Stimulated activated CD4-positive, alpha-beta T cell treated with anti-CD3 and anti-CD28 coated beads, Interleukin-2, amount 100 ng/mL, for 24 hours (primary cell): ENCODE measurements at places on chromosomes 3 and 15.

DNA sequence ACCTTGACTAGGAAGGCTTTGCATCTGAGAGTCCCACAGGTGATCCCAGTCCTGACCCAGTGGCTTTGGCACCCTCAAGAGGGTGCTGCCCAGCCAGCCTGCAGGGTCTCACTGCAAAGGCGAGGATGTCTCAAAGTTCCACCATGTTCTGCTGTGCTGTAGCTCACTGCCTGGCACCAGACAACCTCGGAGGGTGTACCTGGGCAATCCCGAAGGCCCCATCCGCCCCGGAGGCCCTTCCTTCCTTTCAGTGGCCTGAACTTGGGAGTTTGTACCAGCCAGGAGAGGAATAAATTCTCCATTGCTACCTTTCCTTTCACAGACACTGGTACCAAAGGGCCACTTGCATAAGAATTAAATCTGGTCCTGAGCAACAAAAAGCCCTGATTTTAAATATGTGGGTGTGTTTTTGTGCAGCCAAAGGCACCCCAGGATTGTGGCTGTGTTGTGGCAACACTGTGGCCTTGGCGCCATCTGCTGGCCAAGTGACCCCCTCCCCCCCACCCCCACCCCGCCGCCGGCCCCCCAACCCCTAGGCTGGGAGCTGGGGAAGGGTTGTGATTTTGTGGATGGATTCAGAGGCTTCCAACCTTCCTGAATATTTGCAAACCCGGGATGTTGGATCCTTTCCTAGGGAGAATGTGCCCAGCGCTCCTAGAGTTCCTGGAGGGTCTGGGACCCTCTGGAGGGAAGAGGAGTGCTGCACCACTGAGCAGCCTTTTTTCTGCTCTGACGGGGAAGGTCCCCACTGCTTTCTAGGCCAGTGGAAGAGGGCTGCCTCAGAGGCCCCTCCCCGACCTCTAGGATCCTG is 9.7 kb upstream of the PTPN23 start:
- peak; percentile 49 for DNase-seq

DNA sequence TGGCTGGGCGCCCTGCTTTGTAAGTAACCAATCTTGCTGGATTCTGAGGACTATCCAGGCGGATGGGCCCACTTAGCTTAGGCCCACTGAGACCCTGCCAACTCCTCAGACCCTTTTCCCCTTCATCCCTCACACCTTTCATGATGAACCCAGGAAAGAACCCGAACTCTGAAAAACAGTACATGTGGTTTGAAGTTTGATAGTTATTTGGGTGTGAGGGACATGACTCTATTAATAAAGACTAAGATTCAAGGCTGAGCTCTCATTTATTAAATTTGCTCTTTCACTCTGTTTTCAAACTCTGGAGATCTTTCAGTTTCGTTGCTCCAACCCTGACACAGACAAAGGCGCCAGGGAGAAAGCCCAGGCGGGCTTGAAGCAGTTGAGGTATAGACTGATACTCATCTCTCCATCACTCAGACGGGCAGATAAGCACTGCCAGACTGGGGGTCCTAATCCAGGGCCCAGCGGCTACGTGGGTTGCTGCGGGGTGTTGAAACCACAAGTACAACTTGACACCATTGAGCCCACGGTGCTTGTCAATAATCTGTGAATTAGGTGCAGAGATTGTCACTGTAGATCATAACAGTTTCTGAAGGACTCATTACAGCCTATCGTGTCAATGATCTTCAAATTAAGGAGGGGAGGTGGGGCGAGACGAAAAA is 7.2 kb upstream of the SOX2 start:
- DNase-seq, result no peak

GRCh38 chr3:178663201-178663934 is 127.1 kb downstream of the KCNMB2 start:
- no peak for DNase-seq

DNA sequence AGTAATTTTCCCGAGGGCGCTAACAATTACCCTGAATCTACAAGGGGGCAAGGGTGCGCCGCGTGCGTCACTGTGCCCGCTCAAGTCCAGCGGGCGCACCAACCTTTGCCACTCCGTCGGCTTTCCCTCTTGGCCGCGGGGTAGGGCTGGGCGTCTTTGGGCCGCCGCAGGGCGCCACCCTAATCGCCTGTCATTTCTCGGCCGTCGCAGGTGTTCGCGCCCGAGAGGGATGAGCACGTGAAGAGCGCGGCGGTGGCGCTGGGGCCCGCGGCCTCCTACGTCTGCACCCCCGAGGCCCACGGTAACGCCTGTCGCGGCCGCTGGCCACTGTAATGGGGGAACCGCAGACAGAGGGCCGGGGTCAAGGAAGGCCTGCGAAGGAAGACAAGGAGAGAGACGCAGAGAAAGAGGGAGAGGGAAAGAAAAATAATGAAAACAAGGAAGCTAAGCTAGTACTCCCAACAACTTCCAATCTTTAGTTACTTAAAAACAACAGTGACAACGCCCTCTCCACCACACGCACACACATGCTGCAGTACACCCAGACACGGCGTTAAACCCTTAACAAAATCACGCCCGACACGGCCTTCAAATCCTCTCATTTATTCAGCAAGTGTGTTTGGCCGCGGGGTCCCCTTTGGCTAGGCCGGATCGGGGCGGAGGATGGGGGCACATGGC is 3.8 kb downstream of the SKOR1 start:
- peak; percentile 14 for DNase-seq

- no peak for DNase-seq
Measured at GRCh38 chr15:58327958-58328357, 103.8 kb upstream of the LIPC start.

DNA sequence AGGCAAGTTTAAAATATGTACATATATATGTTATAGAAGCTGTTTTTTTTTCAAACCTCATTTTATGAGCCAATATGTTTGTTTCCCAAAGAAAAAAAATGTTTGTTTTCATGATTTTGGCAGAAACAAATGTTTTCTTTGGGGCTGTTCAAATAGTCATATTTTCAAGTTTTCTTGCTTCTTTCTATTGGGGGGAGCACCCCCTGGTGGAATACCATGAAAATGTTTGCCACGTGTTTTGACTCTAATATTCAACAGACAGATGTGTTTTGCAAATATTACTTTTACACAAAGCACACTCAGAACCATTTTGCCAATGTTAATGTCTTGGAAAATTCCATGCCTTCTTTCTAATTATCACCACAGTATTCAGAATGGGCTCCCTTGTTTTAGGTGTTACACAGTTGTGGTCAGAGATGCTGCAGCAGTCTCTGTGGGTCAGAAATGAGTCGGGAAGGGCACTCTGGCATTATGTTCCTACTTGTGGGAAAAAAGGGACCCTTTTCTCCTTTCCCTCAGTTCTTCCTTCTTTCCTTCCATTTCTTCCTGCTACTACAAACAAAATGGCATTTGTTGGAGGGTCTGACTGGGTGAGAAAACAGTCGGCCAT is 817.0 kb downstream of the TUSC7 start:
- no peak for DNase-seq
